ENCODE measurements at places on chromosomes 3 and 15.

DNA sequence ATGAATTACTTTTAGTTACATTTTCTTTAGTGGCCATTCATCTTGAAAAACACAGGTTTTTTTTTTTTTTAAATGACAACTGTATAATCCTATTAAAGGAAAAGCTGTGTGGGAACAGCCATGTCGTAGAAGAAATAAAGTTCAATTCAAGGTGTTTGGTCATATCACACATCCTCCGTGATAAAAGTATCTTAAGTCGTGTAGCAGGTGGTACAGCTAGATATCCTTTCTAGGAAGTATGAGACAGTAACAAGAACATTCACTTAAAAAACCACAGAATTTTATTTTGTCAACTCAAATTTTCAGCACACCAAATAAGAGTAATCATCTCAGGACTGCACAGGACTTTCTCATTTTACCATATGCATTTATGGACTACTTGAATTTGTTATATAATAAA, 16.1 kb downstream of the ZDHHC23 start:
- no peak for DNase-seq

GRCh38 chr3:122754929-122755328, 38.7 kb downstream of the HSPBAP1 start:
- DNase-seq, result no peak

GRCh38 chr15:44298878-44299277, 10.4 kb downstream of the GOLM2 start:
- DNase-seq, result no peak

- DNase-seq, result no peak
Observed at GRCh38 chr3:66179793-66180192, 41.0 kb upstream of the SLC25A26 start.

DNA sequence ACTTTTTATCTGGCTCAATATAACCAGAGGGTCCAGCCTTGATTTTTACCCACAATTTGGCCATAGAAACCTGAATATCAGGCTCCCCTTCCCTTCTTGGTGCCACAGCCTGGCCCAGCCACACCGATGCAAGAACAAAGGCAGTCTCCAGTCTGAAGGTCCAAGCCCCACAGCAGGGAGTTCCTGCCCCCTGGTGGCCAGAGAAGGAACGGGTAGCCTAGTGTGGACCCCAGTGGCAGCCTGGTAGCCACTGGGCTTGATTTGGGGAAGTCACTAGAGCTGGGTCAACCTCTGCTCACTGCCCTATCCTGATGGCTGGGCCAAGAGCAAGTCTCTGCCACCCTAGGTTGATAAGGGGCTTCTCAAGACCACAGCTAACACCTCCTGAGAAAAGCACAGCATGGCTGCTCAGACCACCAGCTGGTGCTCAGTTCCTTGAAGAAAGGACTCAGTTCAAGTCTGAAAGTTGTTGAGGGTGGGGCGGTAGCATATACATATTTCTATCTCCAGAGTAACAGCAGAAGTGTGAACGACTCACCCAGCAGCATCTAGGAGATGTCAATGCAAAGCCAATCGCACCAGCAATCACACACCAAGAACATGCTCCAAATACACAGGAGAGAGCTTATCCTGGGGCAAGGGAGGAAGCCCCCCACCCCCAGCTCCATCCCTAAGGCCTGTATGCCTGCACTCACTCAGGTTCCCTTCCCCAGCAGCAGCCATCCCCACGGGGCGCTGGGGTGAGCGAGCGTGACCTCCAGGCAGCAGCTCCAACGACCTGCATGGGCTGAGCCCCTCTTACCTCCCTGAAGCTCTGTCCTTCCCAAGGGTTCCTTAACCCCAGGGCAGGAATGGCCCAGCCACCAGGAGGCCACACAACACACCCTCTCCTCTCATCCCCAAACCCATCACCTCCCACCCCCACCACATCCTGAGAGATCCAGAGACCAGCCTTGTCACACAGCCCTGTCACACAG, 7.6 kb downstream of the PFKFB4 start:
- peak; percentile 77 for DNase-seq

DNA sequence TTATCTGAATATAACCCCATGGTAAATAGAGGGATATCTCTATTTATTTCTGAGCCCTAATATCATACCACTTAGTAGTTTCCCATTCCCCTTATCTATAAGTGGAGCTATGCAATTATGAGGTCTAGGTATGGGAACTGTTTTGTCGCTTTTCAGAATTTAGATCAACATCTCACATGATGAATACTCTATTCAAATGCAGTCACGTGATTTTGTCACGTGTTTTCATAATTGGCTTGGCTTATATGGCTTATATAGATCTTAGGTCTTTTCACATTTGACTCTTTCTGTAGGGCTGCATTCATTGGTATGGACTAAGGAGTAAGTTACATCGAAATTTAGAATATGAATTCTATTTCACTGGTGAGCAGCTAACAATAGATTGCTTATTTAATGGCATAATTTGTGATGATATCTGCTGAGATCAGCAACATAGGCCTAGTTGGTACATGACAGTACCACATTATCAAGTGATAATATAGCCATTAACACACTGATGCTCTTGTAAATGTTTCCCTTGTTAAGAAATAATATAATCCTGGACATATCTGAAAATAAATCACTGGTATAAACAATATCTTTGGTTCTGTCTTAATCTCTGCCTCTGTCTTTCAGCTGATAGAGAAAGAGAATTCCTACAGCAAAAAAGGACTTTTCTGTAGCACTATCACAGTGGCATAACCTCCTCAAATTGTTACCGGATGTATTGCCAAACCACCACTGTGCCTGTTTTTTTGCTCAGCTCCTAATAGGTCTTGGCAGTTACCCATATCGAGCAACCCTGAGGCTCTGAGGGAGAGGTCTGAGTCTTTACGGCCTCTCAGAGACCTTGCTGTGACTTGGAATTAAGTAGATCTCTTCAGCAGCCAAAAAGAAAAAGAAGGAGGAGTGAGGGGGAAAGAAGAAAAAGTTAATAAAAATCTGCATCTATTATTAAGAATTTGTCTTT, 357.1 kb downstream of the ZPLD1 start:
- DNase-seq, result no peak

- DNase-seq, result peak; percentile 74
Observed at GRCh38 chr3:10459954-10460754, 45.2 kb downstream of the ATP2B2 start.

DNA sequence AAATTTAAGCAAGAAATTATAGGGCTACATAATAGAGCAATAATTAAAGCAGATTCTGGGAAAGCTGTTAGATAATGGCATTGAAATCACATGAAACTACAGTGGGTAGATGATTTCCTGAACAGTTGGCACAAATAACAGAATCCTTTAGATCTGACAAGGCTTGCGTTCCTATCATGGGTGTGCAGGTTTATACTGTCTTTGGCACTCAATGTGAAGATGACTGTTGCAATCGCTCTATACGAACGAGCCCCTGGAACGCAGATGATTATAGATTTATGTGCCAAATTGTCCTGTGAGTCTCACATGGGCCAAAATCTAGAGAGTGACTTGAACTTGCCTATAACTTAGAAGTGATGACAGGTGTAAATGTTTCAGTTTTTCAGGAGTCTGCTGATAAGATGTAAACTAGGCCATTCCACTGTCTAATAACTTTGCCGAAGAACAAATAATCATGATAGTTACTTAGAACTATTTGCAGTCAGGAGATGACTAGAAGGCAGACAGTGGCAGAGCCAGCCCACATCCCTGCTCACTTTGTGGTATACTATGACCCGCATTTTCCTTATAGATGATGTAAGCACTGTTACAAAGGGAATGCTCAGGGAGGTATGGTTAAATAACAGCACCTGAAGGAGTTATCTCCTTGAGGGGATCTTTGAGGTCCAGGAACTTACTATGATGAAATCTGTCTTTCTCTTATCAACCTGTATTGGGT, 30.5 kb upstream of the TRPC1 start:
- no peak for DNase-seq

GRCh38 chr3:33768578-33769330, 29.7 kb upstream of the PDCD6IP start:
- DNase-seq, result no peak

GRCh38 chr3:18188491-18188890, 236.6 kb downstream of the SATB1 start:
- DNase-seq, result no peak

- DNase-seq, result peak; percentile 36
Observed at GRCh38 chr15:66774001-66774814, 72.2 kb downstream of the SMAD6 start.

DNA sequence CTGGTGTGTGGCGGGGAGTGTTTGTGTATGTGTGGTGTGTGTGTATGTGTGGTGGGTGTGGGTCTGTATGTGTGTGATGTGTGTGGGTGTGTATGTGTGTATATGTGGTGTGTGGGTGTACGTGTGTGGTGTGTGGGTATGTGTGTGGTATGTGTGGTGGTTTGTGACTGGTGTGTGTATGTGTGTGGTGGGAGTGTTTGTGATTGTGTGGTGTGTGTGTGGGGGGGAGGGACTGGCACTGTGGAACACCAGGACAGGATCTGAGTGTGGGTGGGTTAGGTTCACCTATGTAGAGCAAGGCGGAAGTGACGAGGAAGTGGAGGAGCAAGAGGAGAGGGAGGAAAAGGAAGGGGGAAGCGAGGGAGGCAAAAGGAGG, 510.8 kb downstream of the SHQ1 start:
- DNase-seq, result no peak

DNA sequence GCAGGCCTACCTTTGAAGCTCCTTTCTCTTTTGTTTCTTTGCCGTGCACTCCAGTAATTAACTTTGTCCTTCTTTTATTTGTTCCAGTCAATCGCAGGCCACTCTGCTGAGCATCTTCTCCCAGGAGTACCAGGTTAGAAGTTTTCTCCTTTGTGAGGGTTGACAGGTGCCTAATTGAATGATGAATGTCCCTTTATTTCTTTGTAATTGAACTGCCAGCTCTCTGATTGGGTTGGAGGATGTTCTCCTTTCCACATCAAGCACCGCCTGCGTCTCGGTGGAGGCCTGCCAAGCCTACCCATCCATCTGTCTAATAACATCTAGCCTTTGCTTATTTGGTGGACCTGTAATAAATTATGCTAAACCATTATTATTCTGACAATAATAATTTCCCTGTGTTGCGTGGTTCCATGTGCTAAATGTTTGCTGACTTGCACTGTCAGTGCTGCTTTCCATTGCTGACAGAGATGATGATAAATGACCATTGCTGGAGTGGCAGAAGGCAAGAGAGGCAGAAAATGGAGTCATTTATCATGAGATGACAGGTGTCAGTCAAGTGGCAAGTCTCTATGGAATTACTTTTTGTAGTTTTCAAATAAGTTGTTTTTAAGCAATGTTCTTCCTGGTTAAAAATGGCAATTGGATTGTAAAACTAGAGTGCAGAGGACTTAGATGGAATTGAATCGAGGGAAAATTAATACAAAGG, 64.9 kb downstream of the CDIN1 start:
- no peak for DNase-seq

DNA sequence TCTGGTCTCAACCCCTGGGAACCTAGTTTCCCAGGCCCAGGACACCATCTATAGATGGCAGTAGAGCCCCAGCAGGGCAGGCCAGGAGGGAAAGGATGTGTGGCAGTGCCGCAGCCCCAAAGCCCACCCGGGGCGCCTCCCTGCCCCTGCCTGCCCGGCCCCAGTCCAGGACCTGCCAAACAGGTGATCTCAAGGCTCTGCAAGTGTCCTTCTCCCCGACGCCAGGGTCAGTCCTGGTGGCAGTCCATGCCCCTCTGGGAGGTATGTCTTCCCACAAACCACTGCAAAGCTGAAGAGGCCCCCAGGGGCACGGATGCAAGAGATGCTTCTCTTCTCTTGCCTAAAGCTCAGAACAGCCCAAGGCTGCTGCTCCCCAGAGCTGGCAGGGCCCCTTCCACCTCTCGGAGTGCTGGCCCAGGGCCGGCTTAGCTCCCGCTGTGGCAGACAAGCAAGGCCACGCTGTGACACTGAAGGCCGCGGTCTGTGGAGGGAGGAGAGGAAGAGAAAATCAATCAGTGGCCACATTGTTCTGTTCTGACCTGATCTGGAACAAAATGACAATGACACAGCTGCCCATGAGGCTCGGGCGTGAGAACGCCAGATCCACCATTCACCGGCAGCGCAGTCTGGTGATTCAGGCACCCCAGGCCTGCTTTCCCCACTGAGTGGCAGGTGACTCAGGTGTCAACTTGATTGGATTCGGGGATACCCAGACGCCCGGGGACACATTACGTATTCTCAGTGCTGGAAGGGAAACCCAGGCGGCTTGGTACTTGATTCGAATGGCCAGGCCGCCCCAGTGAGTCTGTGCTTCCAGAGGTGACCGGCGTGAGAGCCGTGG, 34.0 kb downstream of the KLHL25 start:
- DNase-seq, result no peak

GRCh38 chr15:39227001-39227400, 353.9 kb upstream of the THBS1 start:
- no peak for DNase-seq

- DNase-seq, result no peak
Observed at GRCh38 chr3:100614941-100615340, 5.5 kb downstream of the ADGRG7 start.

DNA sequence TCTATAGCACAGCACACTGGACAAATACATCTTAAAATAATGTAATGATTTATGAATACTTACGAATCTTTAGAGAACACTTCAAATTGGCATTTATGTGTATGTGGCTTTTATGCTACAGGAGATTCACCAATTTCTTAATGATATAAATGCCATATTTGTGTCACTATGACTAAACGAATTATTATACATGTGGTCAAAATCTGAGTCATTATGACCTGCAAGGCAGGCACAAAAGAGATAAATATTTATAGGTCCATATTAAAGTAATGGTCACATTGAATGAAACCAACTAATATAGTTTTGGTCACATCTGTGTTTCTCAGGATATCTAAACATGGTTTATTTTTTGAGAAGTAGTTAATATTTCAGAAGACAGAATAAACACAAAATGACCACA, 232.3 kb upstream of the SEMA6D start:
- no peak for DNase-seq

DNA sequence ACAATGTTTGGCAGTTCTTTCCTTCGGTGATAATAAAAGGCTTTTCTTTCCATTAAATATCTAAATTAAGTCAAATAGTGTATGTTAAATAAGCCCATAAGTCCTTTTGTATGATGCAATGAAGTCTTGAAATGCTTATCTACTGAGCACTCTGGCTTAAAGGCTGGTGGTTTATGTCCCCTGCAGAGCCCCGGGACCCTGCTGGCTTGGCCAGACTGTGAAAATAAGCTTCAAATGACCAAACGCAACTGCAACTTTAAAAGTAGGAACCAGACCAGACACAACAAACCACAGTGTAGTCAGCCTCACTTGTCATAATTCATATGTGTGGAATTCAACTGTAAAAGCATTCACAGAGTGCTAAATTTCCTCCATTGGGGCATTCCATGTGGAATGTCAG, 72.5 kb downstream of the FOXP1 start:
- DNase-seq, result no peak

DNA sequence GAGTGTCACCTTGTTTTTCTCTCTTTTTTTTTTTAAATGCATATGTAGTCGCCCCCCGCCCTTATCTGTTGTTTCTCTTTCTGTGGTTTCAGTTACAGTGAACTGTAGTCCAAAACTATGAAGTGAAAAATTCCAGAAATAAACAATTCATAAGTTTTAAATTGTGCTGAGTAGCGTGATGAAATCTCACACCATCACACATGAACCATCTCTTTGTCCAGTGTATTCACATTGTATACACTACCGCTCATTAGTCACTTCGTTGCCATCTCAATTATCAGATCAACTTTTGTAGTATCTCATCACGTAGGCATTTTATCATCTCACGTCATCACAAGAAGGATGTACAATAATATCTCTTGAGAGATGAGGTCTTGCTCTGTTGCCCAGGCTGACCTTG, 62.5 kb upstream of the MLF1 start:
- DNase-seq, result no peak
